ENCODE measurements at places on chromosomes 5 and 9.

GRCh38 chr9:136335296-136336155, 8.2 kb downstream of the GPSM1 start:
- no peak for DNase-seq

- DNase-seq = no peak
Observed at GRCh38 chr5:146952168-146952567, 73.6 kb upstream of the PPP2R2B start.

DNA sequence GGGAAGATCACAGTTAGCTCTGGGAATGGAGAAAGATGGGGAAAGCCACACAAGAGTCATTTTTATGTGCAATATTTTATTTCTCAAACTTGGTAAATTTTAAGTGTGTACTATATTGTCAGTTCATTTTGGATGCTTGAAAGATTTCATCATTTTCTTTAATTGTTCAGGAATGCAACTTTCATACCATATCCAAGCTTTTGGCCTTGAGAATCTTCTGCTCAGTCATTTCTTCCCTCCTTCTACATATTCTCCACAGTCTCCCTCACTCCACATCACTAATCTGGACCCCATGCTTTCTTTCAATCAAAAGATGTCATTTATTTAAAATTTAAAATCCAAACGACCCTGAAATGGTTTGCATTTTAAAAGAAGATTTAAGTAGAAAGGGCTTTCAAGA, 135.4 kb downstream of the FAM114A2 start:
- no peak for DNase-seq

DNA sequence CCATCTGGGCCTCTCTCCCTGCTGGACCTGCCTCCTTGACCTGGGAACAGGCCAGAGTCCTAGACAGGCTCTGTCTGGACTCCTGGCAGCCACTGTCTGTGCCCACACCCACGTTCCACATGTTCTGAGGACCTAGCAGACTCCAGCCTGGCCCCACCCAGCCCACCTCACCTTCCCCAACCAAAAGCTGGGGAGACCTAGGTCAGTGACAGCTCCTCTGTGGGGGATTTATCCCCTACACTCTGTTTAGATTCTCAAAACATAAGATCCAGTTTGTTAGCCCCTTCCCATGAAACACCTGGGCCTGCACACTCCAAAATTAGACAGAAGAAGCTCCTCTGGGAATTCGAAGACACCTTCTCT, 59.8 kb upstream of the ADAMTS2 start:
- no peak for DNase-seq
